DMS153 (cell line): ENCODE measurements at places on chromosomes 7 and 10.

- DNase-seq: no peak
These were observed 27.6 kb downstream of the GCC1 start for GRCh38 chr7:127557803-127558202.

DNA sequence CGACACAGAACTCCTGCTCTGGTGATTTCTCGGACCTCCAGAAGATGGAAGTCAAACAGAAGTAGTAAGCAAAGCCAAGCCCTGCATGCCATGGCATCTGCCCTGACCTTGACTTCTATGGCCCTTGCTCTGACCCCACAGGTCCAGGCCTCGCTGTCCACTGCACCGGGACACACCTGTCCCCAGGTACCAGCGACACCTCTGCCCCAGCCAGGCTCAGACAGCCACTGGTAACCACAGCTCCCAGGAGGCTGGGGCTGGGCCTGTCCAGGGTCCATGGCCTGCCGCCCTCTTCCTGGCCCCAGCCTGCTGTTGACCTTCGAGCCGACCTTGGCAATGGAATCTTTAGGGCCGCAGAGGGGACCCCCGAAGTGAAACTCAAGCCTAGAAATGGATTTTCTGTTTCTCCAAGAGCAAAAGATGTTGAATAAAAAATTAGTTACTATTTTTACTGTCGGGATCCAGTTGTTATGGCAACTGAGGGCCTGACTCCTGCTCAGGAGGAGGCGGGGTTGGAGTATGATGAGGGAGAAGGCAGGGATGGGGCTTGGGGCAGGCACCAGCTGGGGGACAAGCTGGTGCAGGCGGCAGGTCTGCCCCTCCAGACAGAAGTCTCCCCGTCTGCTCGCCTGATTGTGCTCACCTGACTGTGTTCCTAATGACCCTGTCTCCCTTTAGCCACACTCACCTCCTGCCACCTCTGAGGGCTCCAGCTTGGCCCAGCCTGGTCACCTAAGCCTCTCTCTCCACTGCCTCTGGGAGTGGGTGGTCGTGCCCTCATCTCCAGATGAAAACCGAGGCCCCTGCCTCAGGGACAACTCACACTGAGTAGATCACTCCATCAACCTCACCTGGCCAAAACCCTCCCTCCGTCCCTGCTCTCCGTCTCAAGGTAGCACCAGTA lies 4.1 kb upstream of the MMD2 start:
- no peak for DNase-seq

DNA sequence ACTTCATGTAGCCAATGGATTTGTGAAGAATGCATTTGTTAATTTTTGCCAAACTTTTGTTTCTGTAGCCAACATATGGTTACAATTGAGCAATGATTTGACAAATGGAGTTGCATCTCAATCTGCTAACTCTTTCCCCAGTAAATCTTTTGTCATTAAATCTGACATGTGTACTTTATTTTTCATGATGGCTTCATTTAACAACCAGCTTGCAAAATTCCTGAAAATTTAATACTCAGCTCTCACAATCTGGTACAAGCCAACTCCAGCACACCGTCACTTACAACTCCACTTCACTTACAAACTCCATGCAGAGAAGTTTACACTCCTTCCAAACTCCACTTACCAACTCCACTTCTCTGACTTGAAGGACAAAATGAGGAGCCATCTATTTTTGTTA lies 26.5 kb upstream of the HIBADH start:
- DNase-seq: no peak

GRCh38 chr10:27399871-27400270 lies 104.2 kb upstream of the RAB18 start:
- DNase-seq: no peak

GRCh38 chr10:122884166-122884565 lies 4.8 kb upstream of the FAM24B start:
- DNase-seq: no peak

DNA sequence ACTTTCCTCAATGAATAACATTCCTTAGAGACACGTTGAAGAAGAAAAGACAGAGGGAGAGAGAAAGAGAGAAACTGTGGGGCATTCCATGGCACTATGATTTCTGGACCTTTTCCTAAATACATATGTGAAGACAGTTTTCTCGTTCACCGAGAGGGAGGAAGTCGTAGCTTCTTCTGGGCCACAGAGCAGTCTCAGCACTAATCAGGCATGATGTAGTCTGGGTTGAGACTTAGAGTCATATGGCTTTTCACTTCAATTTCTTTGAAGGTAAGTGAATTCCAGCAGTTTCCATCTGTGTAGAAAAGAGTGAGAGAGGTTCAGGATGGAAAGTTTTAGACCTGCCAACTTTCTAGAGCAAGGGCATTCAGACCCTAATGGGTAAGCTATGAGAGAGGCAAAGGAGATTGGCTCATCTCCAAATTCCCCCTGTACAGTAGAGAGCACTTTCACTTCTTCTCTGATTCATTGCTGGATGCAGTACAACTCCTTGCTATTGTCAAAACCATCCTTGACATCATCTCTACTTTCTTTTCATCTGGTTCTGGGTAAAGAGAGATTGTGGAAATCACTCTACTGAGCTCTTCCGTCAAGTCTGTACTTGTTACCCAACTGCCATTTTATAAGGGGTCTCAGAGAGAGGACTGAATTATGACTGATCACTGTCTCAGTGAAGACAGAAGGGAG lies 31.5 kb upstream of the OR9A4 start:
- DNase-seq: no peak

GRCh38 chr10:67783606-67784294 lies 54.2 kb downstream of the DNAJC12 start:
- DNase-seq: no peak

GRCh38 chr7:68031180-68031943 lies 1034.7 kb downstream of the TYW1 start:
- no peak for DNase-seq

DNA sequence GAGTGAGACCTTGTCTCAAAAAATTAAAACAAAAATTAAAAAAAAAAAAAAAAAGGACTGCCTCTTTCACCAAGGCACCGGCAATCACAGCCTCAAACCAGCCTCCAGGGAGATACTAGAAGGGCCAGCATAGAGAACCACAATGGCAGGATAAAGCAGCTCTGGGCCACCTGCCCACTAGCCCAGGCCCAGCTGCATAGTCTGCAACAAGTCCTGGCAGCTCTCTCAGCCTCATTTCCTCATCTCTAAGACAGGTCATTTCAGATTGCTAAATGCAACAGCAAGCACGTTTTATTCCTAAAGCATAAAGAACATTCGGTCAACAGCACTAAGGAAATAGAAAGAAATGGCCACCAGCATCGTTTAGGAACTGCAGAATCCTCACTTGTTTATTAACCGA lies 28.8 kb downstream of the XPNPEP1 start:
- DNase-seq: peak; percentile 42

GRCh38 chr7:88201305-88201704 lies 18.5 kb downstream of the SRI start:
- no peak for DNase-seq

DNA sequence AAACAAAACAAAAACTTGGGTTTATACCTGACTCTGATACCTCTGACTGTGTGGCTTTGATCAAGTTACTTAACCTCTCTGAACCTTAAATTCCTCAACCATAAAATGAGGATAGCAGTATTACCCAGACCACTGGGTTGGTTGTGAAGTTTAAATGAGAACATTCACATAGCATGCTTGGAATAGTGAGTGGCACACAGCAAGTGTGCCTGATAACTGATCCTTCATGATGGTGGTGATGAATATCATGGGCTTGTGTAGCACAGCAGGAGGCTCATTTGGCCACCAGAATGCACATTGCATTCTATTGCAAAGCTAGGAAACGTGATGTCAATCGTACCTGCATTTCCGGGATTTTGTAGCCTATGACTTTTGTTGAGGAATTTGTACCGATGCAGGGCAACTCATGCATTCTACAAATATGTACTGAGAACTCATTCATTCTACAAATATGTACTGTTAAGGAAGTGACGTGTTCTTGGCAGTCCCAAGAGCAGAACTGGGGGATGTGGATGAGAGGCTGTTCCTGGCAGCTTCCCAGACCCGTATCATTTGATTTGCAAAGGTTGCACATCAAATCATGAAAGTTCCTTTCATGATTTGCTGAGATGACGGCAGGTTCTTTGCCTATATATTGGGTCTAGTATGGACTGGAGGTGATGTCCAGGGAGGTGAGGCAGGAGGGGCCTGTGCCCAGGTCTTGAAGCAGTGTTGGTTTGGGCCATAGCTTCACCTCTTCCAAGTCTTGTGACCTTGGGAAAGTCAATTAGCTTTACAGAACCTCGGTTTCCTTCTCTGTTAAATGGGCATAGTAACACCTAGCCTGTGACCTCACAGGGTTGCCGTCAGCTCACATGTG lies 94.6 kb upstream of the SMNDC1 start:
- DNase-seq: no peak

DNA sequence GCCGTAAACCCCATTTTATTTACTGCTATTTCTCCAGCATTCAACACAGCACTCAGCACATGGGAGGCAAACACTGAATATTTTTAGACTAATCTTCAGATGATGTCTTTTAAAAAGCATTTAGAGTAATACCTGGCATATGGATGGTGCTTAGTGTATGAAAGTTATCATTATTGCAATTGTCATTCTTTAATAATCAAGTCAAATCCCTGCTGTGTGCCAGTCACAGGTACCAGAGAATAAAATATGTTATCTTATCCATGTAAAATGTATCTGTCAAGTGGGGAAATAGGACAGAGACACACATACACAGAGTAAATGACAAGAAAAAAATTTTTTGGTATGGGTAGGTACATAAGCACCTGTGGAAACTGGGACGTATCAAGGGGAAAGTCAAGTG lies 18.5 kb downstream of the ANKRD22 start:
- no peak for DNase-seq

- DNase-seq: peak; percentile 72
These were observed 930.6 kb upstream of the ZNF722 start for GRCh38 chr7:63067897-63068585.

GRCh38 chr7:41107938-41108448 lies 594.9 kb downstream of the INHBA start:
- no peak for DNase-seq

GRCh38 chr7:36852931-36853330 lies 128.6 kb upstream of the AOAH start:
- DNase-seq: no peak

DNA sequence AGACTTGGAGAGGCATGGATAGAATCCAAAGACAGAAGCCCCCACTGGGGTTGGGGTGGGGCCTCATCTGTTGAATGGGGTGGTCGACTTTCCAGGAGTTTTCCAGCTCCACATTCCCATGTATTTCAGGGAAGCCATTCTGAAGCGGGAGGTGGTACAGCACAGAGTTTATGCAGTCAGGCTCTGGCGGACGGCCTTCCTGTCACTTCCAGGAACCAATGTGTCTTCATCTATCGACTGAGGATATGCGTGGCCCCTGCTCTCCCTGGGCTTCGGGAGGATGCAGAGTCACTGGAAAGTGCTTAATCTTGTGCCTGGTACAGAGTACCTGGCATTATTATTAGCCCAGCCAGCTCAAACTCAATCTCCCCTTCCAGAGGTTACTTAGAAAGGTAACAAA lies 26.3 kb downstream of the DOCK1 start:
- no peak for DNase-seq

DNA sequence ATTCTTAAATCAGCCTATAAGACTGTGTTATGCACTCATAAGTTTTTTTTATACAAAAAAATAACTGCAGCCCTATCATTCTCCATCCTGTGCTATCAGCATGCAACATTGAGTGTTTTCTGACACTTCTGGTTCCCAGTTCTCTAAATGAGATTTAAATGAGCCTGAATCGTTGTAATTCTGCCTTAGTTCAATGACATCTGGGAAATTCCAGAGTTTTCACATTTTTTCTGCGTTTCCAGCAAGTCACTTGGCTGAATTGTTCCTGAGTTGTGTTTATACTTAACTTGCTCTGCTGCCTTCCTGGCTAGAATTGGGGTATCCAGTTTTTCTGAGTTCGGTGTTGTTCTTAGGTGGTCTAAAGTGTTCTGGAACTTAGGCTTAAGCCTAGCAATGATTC lies 636.1 kb upstream of the FZD8 start:
- DNase-seq: no peak

GRCh38 chr10:3897156-3897555 lies 112.1 kb upstream of the KLF6 start:
- no peak for DNase-seq

DNA sequence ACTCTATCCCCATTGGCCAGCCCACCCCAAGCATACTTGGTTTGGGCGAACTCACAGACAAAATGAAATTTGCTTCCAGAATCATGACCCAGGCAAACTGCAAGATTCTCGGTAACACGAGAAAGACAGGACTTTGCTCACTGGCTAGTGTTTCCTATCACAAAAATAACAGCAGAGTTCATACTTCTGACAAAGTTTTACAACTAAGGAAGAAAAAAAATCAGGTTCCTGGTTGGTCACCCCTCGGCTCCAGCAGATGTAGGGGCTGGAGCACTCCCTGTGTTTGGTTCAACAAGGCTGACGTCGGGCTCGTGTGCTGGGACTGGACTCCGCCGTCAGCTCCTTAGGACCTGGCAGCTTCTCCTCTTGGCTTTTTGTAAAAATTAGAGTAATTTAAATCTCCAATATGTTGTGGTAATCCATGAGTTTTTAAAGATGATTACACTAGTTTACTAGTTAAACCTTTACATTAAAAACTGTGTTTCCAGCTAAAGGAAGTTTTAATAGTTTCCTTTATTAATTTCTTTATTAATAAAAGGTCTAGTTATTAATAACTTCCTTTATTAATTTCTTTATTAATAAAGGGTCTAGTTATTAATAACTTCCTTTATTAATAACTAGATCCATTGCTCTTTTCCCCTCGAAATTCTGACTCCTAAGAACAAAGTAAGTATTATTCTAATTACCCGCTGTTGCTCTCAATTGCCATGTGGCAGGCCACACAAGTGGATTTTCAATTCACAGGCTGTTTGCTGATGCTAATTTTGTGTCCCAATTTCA lies 115.6 kb upstream of the RNF32 start:
- no peak for DNase-seq

DNA sequence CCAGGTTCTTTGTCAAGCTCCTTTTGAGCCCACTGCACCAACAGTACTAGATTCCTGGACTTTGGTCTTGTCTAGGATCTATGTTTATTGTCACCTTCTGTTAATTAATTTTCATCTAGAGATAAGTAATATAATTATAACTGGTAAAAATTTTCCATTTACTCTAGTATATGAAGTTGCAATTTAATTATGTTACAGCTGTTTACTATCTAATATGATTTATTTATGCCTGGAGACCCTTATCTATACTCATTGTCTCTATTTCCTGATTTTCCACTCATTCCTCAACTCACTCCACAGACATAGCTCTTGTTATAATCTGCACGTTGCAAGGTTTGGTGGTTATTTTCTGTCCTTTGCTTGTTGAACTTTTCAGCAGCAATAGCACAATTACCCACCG lies 63.2 kb upstream of the PHF14 start:
- no peak for DNase-seq

- no peak for DNase-seq
These were observed 27.2 kb upstream of the CTBP2 start for GRCh38 chr10:125187238-125188194.

DNA sequence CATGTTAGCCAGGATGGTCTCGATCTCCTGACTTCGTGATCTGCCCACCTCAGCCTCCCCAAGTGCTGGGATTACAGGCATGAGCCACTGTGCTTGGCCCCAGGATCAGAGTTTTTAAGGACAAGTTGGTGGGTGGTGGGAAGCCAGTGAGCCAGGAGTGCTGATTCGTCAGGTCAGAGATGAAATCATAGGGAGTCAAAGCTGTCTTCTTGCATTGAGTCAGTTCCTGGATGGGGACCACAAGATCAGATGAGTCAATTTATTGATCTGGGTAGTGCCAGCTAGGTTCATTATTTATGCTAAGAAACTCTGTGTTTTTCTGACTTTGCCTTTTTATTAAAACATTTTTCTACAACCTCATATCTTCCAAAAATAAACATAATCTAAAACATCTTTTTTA lies 423.8 kb downstream of the ARL4A start:
- no peak for DNase-seq
